ENCODE measurements at places on chromosomes 16 and 17. TPM values are rescaled to one million over a fixed set of nuclear protein-coding genes. Genes with fewer than 3 reads are reported as not detected.

DNA sequence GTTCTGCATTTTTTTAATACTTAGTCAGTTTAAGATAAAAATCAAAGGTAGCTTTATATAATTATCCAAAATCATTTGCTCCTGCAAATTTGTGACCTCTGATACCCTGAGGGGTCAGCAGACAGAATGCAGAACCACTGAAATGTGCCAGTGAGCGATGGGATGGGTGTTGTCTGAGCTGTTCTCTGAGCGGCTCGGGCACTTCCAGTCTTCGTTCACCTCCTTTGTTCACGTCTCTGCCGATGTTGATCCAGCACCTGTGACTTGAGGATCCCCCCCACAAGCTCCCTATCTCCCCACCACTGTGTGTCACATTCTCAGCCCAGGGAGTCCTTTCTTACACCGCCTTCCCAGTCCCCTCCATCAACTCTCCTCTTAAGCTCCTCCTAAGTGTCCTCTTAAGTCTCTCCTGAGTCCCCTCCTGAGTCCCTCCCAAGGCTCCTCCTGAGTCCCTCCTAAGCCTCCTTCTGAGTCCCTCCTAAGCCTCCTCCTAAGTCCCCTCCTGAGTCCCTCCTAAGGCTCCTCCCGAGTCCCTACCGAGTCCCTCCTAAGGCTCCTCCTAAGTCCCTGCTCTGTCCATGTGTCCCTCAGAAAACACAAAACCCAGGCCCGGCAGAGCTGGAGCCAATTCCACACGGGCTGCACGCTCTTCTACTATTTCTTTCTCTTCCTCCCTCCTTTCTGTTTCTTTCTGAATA is 47.5 kb downstream of the RNF213 start:
- H3K27me3 ChIP-seq, result no peaks in the 10 kb centered on the region
- no peak overlapping the region for H3K4me3 ChIP-seq
- no peak for DNase-seq
- H3K36me3 ChIP-seq, result peaks cover 66% of the 10 kb centered on the region
- no peak overlapping the region for H3K27ac ChIP-seq

DNA sequence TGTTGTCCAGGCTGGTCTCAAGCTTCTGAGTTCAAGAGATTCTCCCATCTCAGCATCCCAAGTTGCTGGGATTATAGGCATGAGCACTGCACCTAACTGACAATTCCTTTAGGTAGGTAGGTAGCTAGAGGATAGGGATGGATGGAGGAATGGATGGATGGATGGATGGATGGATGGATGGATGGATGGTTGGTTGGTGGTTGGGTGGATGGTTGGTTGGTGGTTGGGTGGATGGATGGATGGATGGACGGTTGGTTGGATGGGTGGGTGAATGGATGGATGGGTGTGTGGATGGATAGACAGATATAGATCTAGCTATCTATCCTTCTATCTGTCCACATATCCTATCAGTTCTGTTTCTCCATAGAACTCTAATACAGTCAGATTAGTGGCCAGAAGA is 19.3 kb upstream of the ADCY9 start:
- peaks cover 4% of the 10 kb centered on the region for H3K27me3 ChIP-seq
- no peak for DNase-seq
- no peaks in the 10 kb centered on the region for H3K36me3 ChIP-seq
- H3K4me1 ChIP-seq, result no peaks in the 10 kb centered on the region

- no peaks in the 10 kb centered on the region for H3K27me3 ChIP-seq
- H3K36me3 ChIP-seq, result no peaks in the 10 kb centered on the region
- no peak overlapping the region for H3K4me3 ChIP-seq
Observed at GRCh38 chr17:62965174-62965685, 805 bp upstream of the TANC2 start.

GRCh38 chr16:51151435-51151960 is 428 bp upstream of the SALL1 start:
- peak overlapping the region; percentile 70 for H3K27ac ChIP-seq
- peaks cover 6% of the 10 kb centered on the region for H3K4me1 ChIP-seq
- peak overlapping the region; percentile 89 for H3K4me3 ChIP-seq
- peak; percentile 70 for DNase-seq
- H3K27me3 ChIP-seq, result peaks cover 3% of the 10 kb centered on the region

Gene RAMP2
- total RNA-seq, result 0.28 TPM

Gene ZFPM1
- total RNA-seq, result 0.36 TPM
